Common myeloid progenitor, CD34-positive (primary cell): ENCODE measurements at places on chromosomes 12 and 14.

GRCh38 chr14:103500148-103500990 is 22.3 kb downstream of the CKB start:
- no peaks in the 10 kb centered on the region for H3K36me3 ChIP-seq
- no peak overlapping the region for H3K4me3 ChIP-seq
- no peak overlapping the region for H3K27ac ChIP-seq
- H3K4me1 ChIP-seq = peaks cover 18% of the 10 kb centered on the region
- peak; percentile 84 for DNase-seq

DNA sequence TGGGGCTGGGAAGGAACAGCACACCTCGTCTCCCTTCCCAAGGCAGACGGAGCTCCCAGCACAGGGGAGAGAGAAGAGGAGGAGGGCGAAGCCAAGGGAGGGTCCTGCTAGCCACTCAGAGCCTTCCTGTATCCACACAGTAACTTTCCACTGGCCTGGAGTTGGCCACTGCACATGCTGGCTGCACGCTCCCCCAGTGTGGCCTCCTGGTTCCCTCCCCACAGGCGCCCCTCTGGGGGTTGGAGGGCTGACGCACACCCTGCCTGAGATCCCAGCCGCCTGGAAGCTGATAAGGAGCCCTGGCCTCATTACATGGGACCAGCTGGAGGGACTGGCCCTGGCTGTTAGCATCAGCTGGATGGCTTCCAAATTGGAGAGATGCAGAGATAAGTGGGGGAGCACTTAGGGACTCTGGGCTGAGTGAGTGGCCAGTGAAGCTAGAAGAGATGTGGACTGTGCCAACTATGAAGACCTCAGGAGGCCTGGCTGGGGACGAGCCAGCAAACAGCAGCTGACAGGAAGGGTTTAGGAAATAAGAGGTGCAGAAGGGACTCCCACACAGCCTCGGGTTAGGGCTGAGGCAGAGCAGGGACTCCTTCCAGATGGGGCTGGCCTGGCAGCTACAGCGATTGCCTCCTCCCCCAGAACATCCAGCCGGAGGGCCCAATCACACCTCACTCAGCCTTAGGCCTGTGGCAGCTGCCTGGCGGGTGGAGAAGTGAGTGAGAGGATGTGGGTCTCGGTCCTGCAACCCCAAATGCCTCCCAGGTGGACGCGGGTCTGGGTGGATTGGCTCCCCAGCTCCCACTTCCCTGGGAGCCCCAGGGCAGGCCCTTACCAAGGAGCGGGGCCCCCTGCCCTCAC is 26.3 kb upstream of the BCDIN3D start:
- DNase-seq = peak; percentile 86
- H3K36me3 ChIP-seq = no peaks in the 10 kb centered on the region
- no peak overlapping the region for H3K4me3 ChIP-seq
- H3K27ac ChIP-seq = peak overlapping the region; percentile 63

- DNase-seq = no peak
- H3K4me1 ChIP-seq = no peaks in the 10 kb centered on the region
- H3K27me3 ChIP-seq = no peaks in the 10 kb centered on the region
- H3K36me3 ChIP-seq = no peaks in the 10 kb centered on the region
- no peak overlapping the region for H3K27ac ChIP-seq
These were observed 337.3 kb downstream of the CACNA1C start for GRCh38 chr12:2390133-2390532.

GRCh38 chr14:34632411-34632978 is 2.5 kb upstream of the SNX6 start:
- H3K36me3 ChIP-seq = no peaks in the 10 kb centered on the region
- no peaks in the 10 kb centered on the region for H3K27me3 ChIP-seq
- H3K4me3 ChIP-seq = no peak overlapping the region
- H3K27ac ChIP-seq = no peak overlapping the region
- H3K4me1 ChIP-seq = peaks cover 18% of the 10 kb centered on the region

GRCh38 chr14:105091054-105091516 is 25.9 kb upstream of the GPR132 start:
- peaks cover 43% of the 10 kb centered on the region for H3K4me1 ChIP-seq
- H3K4me3 ChIP-seq = no peak overlapping the region
- no peaks in the 10 kb centered on the region for H3K36me3 ChIP-seq
- no peak for DNase-seq
- peaks cover 22% of the 10 kb centered on the region for H3K27me3 ChIP-seq
- no peak overlapping the region for H3K27ac ChIP-seq

GRCh38 chr12:69023840-69024239 is 90.9 kb upstream of the CPM start:
- no peak overlapping the region for H3K27ac ChIP-seq
- no peaks in the 10 kb centered on the region for H3K27me3 ChIP-seq
- H3K4me3 ChIP-seq = no peak overlapping the region
- no peaks in the 10 kb centered on the region for H3K36me3 ChIP-seq
- no peaks in the 10 kb centered on the region for H3K4me1 ChIP-seq

GRCh38 chr12:92242907-92243306 is 97.3 kb upstream of the BTG1 start:
- no peak for DNase-seq
- no peak overlapping the region for H3K4me3 ChIP-seq
- no peaks in the 10 kb centered on the region for H3K4me1 ChIP-seq
- H3K27me3 ChIP-seq = no peaks in the 10 kb centered on the region

DNA sequence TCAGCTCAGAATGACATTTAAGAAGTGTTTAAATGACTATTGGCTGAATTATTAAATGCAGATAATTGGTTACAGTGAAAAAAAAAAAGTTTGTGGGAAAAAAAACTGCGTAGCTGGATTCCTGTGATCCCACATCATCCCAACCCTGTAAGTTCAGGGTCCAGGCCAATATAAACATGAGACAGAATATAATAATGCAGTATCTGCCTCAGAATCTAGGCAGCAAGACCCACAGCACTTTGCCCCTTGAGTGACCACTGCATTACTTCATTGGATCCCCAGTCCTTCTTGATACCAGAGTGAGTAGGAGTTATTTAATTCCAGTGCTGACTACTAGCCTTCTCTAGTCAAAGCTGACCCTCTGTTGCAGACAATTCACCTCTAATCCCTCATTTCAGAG is 272.6 kb downstream of the CCER1 start:
- H3K27me3 ChIP-seq = no peaks in the 10 kb centered on the region
- H3K36me3 ChIP-seq = no peaks in the 10 kb centered on the region

DNA sequence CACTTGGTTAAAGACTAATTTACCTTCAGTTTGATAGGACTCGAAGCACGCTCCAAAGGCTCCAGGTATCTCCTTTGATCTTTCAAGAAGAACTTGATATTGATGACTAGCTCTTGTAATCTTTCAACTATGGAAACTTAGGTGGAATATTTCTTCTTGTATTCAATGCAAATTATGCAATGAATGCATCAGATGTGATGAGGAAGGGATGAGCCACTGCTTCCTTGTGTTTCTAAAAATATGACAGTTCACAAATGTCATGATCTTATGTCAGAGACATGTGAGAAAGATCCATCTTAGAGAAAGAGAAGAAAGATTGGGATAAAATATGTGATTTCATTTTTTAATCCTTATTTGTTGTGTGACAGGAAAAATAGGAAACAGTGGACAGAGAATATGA is 9.9 kb downstream of the RNASE9 start:
- H3K4me1 ChIP-seq = no peaks in the 10 kb centered on the region
- no peak overlapping the region for H3K4me3 ChIP-seq

GRCh38 chr14:38204719-38205115 is 3.0 kb upstream of the SSTR1 start:
- H3K27ac ChIP-seq = no peak overlapping the region
- no peak overlapping the region for H3K4me3 ChIP-seq
- H3K27me3 ChIP-seq = peaks cover 48% of the 10 kb centered on the region
- no peak for DNase-seq
- peaks cover 23% of the 10 kb centered on the region for H3K4me1 ChIP-seq

- H3K36me3 ChIP-seq = no peaks in the 10 kb centered on the region
- no peak overlapping the region for H3K4me3 ChIP-seq
- H3K27me3 ChIP-seq = no peaks in the 10 kb centered on the region
- H3K4me1 ChIP-seq = peaks cover 6% of the 10 kb centered on the region
- DNase-seq = no peak
- no peak overlapping the region for H3K27ac ChIP-seq
These were observed 32.2 kb upstream of the IGF1 start for GRCh38 chr12:102512523-102512922.

GRCh38 chr14:35988972-35989690 is 163.0 kb downstream of the BRMS1L start:
- no peak for DNase-seq
- H3K27ac ChIP-seq = no peak overlapping the region
- no peaks in the 10 kb centered on the region for H3K36me3 ChIP-seq
- H3K4me1 ChIP-seq = no peaks in the 10 kb centered on the region
- H3K4me3 ChIP-seq = no peak overlapping the region
- H3K27me3 ChIP-seq = no peaks in the 10 kb centered on the region

- no peak overlapping the region for H3K27ac ChIP-seq
- no peaks in the 10 kb centered on the region for H3K36me3 ChIP-seq
- H3K27me3 ChIP-seq = no peaks in the 10 kb centered on the region
- no peak overlapping the region for H3K4me3 ChIP-seq
- DNase-seq = no peak
These were observed 224.3 kb upstream of the ATP2B1 start for GRCh38 chr12:89932954-89933353.

DNA sequence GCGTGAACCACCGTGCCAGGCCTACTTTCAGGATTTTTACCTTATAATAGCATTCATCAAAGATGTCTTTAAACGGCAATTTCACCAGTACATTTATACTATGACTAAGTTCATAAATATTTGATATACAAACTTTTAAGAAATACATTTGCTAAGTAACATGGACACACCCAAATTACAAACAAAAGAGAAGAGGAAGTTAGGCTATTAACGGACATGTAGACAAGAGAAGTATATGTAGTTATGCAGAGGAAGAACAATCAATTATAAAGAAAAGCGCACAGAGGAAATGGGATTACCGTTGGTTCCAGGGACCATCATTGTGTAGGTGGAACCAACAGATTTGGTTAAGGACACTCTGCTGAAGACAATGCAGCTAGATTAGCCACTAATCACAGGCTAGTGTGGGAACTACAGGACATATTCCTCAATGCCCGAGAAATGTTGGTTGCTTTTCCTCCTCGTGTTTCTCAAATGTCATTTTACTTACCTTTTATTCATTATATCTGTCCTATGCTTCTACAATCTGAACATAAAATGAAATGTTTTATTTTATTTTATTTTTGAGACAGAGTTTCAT is 24.0 kb upstream of the PKP2 start:
- H3K27ac ChIP-seq = no peak overlapping the region
- H3K27me3 ChIP-seq = peaks cover 2% of the 10 kb centered on the region
- H3K36me3 ChIP-seq = no peaks in the 10 kb centered on the region
- no peaks in the 10 kb centered on the region for H3K4me1 ChIP-seq
- no peak for DNase-seq
- H3K4me3 ChIP-seq = no peak overlapping the region

- no peak overlapping the region for H3K27ac ChIP-seq
- H3K27me3 ChIP-seq = peaks cover 3% of the 10 kb centered on the region
- H3K4me3 ChIP-seq = no peak overlapping the region
- no peak for DNase-seq
These were observed 120.7 kb downstream of the ESRRB start for GRCh38 chr14:76496595-76496994.

DNA sequence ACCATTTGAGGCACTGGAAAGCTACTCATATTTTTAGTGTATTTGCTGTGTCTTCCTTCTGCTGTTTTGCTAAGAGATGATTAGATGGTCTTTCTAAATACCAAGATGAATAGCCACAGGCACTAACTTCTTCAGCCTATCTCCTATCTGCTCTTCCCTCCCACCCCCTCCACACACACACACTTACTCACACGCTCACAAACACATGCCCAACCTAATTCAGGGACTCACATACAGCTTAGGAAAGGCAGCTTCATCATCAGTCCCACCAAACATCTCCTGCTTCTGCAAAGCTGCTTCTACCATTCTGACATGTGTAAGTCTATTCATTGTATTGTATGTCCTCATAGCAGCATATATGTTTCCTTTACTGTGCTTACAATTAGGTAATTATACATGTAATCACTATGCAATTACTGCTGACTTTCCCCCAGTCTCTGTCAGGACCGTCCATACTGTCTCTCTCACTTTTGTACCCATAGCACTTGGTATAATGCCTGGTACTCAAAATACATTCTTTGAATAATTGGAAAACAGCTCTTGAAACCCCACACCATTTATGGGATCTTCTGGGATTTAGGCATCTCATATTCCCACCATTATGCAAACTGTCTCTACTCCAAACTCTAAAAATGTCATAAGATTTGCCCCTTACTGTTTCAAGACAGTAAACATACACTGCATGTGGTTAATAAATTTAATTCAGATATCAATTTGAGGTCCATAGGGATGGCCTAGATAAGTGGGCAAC is 83.3 kb upstream of the HIF1A start:
- H3K36me3 ChIP-seq = no peaks in the 10 kb centered on the region
- H3K4me3 ChIP-seq = no peak overlapping the region
- no peak for DNase-seq

- no peak overlapping the region for H3K4me3 ChIP-seq
- H3K27ac ChIP-seq = no peak overlapping the region
- peak; percentile 61 for DNase-seq
- no peaks in the 10 kb centered on the region for H3K36me3 ChIP-seq
- no peaks in the 10 kb centered on the region for H3K27me3 ChIP-seq
These were observed 41.4 kb downstream of the COX16 start for GRCh38 chr14:70317969-70318634.
